ENCODE measurements at places on chromosomes 7 and 10. TPM values are rescaled to one million over a fixed set of nuclear protein-coding genes. Genes with fewer than 3 reads are reported as not detected.

DNA sequence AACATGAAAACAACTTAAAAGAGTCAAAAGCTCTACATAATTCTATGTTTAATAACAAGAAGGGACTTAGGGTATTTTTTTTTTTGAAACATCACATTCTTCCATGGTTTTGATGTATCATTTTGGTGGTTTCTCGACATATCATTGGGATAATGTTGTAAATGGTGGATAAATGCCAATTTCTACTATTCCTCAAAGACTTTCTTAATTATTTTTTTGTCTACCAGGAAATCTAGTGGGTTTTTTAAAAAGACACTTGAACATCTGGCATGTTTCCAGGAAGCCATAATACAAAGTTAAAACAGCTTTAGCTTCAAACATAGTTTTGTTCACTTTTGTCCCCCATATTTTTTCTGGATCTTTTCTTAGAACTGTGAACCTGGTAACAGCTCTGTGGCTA is 200.4 kb downstream of the DKK1 start:
- no peak for DNase-seq

DNA sequence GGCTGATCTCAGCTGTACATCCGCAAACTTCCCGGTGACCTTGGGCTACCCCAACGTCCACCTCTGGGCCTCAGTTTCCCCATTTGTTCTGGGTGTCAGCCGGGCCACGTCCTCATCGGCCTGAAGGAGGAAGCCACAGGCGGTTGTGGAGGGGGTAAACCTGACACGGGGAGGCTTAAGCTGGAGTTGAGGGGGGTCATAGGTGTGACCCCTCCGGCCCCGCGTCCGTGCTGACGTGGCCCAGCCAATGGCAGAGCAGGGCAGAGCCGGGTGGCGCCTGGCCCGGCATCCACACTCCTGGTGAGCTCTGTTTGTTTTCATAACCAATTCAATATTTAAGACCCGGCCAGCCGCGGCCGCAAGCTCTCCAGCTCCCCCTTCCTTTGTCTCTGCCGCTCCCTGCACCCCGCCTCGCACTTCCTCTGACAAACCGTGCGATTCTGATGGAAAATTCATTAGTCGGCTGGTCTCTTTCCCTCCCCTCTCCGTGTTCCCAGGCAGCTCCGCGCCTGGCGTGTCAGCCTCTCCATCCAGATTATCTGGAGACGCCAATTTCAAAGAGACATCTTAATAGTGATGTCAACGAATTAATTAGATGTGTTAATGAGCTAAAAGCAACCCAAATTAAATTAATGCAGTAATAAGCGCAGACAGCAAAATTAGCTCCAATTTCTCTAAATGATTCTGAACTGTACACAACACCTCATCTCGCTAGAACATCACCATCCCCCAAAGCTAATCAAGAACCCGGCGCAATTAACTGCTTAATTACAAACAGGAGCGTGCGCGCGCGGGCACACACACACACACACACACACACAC is 55.4 kb downstream of the MICALL2 start:
- DNase-seq: no peak

DNA sequence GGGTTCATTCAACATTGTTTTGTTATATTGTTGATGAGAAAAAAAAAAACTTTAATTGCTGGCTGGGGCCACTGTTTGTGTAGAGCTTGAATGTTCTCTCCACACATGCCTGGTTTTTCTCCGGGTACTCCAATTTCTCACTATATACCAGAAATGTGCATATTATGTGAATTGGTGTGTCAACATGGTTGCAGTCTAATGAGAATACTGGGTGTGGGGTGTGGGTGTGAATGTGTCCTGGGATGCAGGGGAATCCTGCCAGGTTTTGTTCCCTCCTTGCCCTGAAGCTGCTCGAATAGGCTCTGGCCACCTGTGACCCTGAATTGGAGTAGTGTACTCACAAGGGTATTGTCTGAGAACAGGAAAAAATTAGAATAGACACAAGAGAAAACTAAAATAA is 81.4 kb downstream of the VIM start:
- no peak for DNase-seq

DNA sequence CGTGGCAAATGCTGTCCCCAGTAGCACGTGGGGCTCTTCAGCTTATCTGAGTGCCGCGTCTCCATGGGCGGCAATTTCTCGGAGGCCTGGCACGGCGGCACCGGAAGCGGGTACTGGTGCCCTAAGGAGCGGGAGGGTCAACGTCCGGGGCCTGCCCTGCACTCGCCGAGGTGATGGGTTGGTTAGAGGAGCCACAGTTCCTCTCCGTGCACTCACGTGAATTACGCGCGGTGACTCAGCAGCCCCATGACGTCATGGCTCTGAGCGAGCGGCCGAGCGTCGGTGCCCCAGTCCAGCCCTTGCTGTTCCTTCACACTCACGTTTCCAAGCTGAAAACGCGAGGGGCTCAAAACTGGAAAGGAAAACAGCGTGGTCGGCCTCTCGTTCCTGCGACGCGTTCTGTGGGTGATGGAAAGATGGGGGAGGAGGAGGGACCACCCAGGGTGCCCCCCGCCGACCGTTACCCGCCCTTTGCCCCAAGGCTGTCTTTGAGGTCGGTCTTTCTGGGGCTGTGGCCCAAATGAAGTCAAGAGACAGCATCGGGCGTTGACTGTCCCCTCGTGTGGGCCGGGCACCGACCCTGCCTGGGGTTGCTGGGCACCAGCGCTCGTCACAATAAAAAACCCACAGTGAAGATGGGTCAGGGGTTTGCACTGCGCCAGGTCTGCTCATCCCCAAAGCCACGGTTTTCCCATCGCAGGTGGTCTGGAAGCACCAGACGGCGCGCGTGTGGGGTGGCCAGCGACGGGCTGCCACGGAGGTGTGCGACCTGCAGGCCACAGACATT is 70.4 kb upstream of the CFAP46 start:
- DNase-seq: no peak

DNA sequence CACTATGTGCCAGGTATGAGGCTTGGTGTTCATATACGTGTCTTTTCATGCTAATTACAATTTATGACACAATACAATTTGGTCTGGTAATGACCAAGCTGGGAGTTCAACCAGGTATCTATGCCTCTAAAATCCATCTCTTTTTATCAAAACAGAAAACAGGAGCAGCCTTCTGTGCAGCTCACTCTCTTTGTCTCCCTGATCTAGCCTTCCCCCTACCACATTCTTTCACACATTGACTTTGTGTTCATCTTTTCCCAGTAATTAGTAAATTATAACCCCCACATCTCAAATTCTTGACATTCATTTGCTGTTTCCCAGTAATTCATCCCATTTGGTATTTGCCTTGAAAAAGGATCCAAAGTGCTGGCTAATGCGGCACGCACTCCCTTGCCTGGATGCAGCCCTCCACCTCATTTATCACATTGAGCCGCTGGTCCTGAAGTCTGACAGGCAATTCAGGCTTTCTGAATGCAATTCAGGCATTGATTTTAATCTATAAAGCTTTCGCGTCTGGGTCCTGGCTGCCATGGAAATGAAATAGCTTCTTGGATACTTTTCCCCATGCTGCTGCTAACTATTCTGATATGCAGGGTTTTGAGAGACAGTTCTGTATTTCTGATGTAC is 112.5 kb upstream of the ANKRD1 start:
- no peak for DNase-seq

GRCh38 chr7:75958802-75959543 is 35.4 kb downstream of the TMEM120A start:
- no peak for DNase-seq

DNA sequence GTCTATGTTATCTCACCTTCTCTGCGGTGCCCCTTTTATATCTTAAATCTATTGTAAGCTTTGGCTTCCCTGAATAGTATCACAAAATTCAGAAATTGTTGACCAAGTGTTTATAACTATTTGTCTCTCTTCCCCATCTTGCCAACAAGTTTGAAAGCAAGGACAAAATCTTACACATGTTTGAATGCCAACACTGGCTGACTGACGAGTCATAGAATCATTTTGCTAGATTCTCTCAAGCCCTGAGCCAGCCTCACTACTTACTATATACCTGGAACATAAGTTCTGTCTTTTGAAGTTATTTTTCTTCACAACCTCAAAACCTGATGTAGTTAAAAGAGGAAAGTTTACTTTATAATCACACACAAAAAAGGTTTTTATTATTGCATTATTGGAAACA is 700.7 kb downstream of the PHTF2 start:
- DNase-seq: no peak

GRCh38 chr7:66505531-66506451 is 122.9 kb upstream of the KCTD7 start:
- DNase-seq: no peak

DNA sequence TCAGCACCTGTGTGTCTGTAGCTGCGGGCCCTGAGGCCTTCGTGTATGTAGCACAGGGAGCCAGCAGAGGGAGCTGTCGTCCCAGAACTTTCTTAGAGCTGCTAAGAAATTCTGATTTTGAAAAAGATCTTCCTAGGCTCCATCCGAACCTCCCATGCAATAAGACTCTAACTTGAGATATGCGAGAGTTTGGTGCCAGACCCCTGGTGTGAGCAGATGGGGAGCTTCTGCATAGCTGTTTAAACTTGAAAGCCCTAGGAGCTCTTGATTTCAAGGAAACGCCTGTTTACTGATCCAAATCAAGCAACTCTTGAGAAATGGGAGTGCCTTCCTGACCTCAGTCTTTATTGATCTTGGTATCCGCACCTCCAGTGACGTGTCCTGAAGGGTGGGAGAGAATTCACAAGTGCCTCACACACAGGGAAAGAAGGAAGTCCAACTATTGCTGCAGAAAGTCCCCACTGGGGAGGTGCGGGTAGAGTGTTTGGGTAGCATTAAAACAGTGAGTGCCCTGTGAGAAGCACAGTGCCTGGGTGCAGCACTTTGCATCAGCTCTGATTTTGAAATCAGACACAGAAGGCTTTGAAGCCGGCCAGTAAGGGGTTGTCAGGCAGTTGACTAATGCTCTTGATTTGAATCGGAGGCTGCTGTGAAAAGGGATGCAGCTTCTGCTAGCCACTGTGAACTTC is 66.4 kb upstream of the STRIP2 start:
- no peak for DNase-seq

DNA sequence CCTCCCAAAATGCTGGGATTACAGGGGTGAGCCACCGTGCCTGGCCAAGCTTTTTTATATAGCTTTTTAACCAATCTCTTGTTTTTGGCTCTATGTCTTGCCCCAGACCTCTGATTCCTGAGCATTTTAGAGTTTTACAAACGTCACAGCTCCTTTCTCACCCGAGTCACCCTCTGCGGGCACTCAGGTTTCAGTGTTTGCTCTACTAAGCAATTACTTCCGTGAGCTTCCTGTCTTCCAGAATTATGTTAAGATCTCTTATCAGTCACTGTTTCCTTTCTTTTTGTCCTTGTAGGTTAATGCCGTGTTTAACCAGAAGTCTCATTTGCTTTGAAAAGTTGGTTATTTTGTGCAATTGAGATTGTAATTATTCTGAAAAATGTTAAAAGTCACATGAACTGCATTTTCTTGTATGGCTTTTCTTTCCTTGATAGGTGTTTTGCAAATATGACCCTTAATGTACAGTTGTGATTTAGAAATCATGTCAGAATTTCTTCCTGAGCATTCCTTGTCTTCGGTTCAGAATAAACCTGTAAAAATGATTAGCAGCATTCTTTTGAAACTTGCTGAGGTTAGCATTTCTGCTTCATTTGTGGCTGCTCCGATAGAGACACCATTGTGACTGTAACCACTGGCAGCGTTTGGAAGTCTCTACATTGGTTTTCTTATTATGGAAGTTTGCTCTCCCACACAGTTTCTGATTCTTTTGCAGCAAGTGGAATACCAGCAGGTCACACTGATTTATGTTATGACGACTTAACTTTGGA is 4.5 kb upstream of the HKDC1 start:
- no peak for DNase-seq

DNA sequence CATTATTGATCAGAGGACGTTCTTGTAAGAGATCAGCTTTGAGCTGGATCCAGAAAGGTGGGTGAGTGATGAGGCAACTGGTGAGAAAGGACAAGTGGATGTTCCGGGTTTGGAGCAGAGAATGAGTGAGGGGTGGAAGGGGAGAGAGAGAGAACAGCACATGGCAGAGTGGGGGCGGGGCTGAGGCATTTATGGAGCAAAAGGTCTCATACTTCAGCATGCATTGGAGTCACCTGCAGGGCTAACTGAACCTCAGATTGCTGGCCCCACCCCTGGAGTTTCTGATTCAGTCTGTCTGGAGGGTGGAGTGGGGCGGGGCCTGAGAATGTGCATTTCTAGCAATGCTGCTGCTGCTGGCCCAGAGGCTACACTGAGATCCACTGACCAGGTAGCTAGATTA is 71.2 kb downstream of the GOLGA7B start:
- no peak for DNase-seq

GRCh38 chr7:70572571-70572970 is 559.4 kb upstream of the GALNT17 start:
- DNase-seq: no peak

GRCh38 chr10:61390851-61391250 is 62.3 kb downstream of the TMEM26 start:
- DNase-seq: no peak

- no peak for DNase-seq
Measured at GRCh38 chr10:71179382-71179781, 33.0 kb upstream of the UNC5B start.

GRCh38 chr7:5193880-5194279 is 3.8 kb downstream of the WIPI2 start:
- no peak for DNase-seq

DNA sequence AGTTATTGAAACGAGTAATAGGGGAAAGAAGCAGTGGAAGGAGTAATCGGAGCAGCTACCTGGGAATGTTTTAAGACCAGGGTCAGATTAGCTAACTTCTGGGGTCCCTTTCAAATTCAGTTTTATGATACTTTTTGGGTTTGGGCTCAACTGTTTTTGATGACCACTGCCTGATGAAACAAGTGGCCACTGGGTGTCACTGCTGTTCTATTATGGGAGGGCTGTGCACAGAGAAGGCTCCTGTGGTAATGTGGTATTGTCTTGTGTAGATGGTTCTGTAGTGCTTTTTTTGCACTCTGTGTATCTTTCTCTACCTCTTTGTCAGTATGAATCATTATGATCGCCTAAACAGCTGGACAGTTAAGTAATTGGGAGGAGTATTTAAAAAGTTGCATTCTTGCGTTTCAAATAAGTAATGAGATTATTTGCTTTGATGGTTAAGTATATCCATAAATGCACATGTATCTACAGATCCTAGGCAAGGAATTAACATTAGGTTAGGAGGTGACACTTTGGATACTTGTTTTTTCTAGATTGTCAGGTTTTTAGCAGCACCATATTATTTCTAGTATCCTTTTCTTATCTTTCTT is 128.4 kb downstream of the ABCA13 start:
- no peak for DNase-seq

ADARB2 gene
- 3.4 TPM for total RNA-seq

KCNIP2 gene
- 5.9 TPM for total RNA-seq

SFTPA1 gene
- total RNA-seq: 2.9 TPM

HMX2 gene
- not detected for total RNA-seq

PDIA4 gene
- total RNA-seq: 69.5 TPM

CASP2 gene
- total RNA-seq: 24.8 TPM
